ENCODE measurements at places on chromosomes 3 and 15.

DNA sequence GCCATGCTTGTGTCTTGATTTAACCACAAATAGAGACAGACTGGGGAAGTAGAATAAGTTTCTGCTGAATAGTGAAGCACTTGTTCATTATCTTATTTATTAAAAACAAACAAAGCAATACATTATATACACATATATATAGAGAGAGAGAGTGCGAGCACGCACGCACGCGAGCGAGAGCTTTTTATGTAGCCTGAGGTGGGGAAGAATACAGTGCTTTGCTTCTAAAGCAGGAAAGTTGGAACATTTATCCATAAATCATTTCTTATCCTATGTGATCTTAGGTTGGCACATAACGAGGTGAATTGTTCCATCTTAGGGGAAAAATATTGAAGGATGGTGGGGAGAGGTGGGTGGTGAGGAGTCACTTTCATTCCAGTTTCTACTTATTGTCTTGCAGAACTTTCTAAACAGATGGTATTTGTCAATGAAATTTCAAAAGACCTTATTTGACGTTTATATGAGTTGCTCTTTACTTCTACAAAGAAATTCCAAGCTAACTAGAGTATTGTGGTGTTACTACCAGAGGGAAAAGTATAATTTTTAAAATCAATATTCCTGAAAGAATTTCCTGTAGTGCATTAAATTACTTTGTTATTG lies 110.0 kb downstream of the ATG7 start:
- DNase-seq = no peak

DNA sequence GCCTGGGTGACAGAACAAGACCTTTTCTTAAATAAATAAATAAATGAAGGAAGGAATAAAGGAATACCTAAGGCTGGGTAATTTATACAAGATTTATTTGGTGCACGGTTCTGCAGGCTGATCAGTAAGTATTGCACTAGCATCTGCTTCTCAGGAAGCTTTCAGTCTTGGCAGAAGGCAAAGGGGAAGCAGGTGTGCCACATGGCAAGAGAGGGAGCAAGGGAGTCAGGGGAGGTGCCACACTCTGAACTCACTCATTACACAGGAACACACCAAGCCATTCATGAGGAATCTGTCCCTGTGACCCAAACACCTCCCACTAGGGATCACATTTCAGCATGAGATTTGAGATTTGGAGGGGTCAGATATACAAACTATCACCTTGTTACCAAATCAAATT lies 56.4 kb downstream of the PRKCI start:
- peak; percentile 19 for DNase-seq

DNA sequence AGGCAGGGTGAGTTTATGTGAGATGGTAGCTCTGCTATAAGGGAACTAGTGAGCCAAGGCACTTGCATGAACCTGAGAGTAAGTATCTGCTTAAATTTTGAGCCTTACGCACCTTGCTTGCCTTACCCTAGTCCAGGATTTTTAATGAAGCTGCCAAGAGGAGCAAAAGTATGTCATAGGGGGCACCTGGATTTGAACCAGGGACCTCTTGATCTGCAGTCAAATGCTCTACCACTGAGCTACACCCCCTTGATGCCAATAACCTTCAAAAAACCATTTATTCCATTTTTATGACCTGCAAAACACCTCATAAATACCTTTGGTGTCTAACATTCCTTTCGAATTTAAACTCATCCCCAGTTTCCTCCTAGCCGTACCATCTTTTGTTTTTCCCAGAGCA lies 88.3 kb upstream of the ACP3 start:
- DNase-seq = no peak

GRCh38 chr3:11699083-11699427 lies 55.3 kb upstream of the VGLL4 start:
- no peak for DNase-seq

DNA sequence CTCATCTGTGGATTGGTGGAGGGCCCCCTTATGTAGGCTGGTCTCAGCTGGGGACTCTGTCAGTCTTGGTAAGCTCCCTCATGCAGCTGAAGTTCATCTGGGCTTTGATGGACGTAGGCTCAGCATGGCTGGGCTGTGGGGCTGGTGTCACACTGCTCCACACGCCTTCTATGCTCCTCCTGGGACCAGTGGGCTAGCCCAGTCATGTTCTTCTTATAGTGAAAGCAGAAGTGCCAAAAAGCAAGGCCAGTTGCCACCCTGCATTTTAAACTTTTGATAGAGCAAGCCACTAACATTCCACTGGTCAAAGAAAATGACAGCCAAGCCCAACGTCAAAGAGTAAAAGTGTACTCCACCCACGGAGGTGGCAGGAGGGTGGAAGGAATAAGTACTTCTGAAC lies 165.5 kb downstream of the MEX3B start:
- DNase-seq = no peak
